CD4-positive, alpha-beta T cell treated with Interleukin-6 at 100 ng/mL for 8 hours (primary cell): ENCODE measurements at places on chromosomes 7 and 10.

- DNase-seq = no peak
These were observed 60.2 kb downstream of the ZNF467 start for GRCh38 chr7:149713061-149713730.

GRCh38 chr7:5701085-5701914, 80.2 kb downstream of the RNF216 start:
- peak; percentile 39 for DNase-seq

DNA sequence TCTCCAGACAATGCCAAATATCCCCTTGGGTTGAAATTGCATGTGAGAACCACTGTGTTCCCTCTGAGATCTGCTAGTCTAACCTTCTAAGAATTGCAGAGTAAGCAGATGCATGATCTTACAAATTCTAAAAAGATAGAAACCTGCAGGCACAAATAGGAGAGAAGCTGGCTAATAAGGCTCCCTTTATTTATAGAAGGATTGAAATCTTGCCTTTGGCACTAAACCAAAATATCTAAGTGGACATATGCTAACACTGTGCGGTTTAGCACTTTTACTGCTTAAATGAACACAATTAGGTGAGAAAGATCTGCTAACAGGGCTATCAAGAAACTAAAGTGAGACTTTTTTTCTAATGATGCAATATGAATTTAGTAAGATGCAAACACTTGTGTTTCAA, 225.5 kb downstream of the DOCK4 start:
- no peak for DNase-seq

DNA sequence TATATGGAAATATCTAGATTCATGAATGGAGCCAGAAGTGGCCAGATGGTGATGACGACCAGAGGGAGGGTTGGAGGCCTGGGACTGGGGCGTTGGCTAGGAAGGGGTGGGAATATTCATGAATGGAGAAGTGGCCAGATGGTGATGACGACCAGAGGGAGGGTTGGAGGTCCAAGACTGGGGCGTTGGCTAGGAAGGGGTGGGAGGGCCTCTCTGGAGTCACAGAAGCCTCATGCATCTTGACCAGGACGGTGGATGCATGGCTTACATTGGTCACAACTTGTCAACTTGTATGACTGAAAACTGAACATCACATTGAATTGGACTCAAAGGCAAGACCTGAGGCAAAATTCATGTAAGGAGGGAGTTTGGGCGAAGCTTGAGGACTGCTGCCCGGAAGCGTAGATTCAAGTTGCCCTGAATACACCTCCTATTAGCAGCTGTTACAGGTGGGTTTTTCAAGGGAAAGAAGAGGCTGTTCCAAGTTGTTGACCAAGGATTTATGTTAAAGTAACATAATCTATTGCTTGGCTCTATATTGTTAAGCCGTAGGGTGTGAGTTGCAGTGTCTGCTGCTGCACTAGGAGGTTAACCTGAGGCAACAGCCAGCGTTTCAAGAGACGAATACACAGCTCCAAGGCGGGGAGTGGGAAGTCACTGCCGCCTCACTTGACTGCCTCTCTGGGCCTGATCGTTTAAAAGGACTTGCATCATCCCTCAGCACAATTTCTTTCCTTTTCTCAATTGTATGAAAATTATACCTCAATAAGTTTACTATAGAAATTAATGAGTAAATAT, 55.1 kb upstream of the FAM20C start:
- no peak for DNase-seq

- no peak for DNase-seq
These were observed 7.1 kb downstream of the ATOH7 start for GRCh38 chr10:68224810-68225209.

DNA sequence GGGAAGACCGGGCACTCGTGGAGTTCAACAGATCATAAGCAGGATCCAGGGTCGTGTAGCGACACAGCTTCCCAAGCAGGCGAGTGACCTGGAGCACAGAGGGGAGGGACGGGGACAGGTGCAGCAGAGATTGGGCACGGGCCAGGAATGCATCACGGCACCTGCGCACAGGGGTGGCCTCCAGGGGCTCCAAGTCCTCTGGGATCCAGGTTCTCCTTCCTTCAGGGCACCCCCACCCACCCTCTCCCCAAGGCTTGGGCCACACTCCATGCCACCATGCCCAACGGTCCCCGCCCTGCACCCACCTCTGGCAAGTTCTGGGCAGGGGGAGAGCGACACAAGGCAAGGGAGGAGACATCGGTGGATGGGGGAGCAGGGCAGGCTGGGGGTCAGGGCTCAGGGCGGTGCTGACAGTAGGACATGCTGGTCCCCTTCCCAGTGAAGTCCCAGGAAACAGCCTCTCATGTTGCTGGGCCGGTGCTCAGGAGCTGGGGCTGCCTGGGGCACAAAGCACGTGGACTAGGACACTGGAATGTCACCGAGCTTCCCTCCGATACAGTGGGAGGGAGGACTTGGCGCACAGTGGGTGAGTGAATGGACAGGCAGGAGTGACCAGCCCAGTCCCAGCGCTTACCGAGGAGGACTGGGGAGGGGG, 597.3 kb downstream of the PTPRN2 start:
- DNase-seq = no peak

DNA sequence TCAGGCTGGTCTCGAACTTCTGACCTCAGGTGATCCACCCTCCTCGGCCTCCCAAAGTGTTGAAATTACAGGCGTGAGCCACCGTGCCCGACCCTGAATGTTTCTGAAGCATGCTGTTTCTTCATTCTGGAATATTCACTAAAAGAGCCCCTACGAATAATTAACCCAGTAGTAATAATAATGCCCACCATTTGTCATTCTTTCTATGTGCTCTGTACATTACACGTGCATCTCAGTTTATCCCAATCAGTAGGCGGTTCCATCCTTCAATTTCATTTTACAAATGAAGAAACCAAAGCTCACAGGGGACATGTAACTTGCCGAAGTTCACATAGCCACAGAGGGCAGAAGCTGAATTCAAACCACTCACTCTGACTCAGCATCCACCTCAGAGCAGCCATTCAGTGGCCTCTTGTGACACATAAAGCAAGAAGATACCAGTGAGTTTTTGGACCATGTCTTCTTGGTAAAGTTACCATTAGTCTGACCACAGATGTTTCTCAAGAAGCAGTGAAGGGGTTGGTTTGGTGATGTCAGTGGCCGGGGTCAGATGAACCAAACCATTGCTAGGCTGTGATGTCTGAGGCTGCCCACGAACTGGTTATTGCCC, 71.9 kb upstream of the DUSP5 start:
- DNase-seq = peak; percentile 15

DNA sequence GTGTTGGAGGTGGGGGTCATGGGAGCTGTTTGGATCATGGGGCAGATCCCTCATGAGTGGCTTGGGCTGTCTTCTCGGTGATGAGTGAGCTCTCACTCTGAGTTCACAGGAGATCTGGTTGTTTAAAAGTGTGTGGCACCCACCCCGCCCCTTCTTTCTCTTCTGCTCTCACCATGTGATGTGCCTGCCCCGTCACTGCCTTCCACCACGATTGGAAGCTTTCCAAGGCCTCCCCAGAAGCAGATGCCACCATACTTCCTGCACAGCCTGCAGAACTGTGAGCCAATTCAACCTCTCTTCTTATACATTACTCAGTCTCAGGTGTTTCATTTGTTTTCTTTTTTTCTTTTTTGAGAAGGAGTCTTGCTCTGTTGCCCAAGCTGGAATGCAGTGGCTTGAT, 170.0 kb downstream of the PTPN20 start:
- DNase-seq = peak; percentile 22

GRCh38 chr10:109633846-109634245, 289.5 kb downstream of the XPNPEP1 start:
- no peak for DNase-seq

- peak; percentile 66 for DNase-seq
These were observed 59.8 kb upstream of the CHST15 start for GRCh38 chr10:124153023-124153826.

- no peak for DNase-seq
These were observed 17.6 kb upstream of the LAMB1 start for GRCh38 chr7:108020585-108020984.

DNA sequence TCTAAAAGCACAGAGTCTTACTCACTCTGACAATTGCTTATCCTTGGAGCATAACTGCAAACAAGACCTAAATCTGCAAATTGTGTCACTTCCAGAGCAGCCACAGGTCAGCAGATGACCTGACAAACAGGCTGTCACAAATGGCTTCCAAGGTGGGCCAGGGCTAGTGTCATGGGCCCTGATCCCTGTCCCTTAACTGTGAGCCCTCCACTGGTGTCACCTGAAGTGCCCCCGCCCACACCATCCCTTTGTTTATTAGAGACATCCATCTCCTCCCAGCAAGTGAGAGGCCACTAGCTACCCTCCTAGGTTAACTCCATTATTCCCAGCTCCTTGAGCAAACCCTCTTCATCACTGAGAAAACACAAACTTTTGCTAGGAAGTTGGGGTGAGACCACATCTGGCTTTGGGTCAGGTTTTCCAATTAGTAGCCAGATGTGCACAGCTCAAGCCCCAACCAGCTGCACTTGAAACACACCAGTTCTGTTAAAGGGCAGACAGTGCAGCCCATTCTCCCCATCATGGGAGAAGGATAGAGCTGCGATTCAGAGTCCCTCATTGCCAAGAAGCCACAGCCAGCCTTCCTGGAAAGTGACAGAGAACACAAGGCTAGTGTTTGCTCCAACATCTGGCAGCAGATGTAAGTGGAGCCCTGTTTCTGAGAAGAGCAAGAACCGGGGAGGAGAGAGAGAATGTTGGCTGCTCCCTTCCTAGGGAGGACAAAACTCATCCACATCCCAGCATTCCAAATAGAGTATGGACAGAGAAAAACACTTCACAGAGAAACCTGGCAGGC, 75.7 kb upstream of the NANOS1 start:
- no peak for DNase-seq

- peak; percentile 83 for DNase-seq
These were observed 25.9 kb downstream of the ST8SIA6 start for GRCh38 chr10:17428351-17429097.

GRCh38 chr10:95229724-95230627, 35.9 kb downstream of the ACSM6 start:
- DNase-seq = no peak

GRCh38 chr10:116864436-116864835, 15.1 kb downstream of the ENO4 start:
- DNase-seq = no peak

GRCh38 chr7:127886248-127886647, 145.0 kb downstream of the LRRC4 start:
- no peak for DNase-seq

- no peak for DNase-seq
These were observed 484.6 kb downstream of the GATA3 start for GRCh38 chr10:8539056-8539455.

DNA sequence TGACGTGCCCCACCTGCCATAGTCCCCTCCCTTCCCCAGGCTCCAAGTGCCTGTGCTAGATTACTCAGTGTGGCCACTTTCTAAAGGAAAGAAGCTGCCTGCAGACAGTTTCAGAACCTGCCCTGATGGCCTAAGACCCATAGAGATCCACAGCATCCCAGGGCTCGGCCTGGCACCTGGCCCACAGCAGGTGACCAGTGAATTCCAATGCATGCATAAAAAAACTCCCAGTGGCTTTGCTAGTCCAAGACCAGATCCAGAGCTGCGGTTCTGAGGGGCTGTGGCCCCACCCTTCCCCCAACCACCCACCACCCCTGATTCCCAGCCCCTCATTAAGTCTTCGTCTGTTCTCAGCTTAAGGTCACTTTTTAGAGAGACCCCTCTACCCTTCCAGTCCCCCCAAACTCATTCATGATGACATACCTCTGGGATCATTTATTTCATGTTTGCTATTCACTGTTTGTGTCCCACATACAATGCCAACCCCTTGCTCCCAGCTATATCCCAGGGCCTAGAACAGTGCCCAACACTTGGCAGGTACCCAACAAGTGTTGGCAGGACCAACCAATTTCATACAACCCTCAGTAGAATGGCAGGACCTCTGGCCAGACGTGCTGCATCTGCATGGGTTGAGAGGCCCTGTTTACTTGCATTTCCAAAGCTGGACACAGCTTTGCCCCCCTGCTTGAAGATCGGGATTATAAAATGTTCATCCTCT, 118.1 kb downstream of the RGS10 start:
- DNase-seq = no peak
